ENCODE measurements at places on chromosomes 1 and 21.

- no peak for DNase-seq
These were observed 12.7 kb downstream of the TPM3 start for GRCh38 chr1:154178911-154179811.

DNA sequence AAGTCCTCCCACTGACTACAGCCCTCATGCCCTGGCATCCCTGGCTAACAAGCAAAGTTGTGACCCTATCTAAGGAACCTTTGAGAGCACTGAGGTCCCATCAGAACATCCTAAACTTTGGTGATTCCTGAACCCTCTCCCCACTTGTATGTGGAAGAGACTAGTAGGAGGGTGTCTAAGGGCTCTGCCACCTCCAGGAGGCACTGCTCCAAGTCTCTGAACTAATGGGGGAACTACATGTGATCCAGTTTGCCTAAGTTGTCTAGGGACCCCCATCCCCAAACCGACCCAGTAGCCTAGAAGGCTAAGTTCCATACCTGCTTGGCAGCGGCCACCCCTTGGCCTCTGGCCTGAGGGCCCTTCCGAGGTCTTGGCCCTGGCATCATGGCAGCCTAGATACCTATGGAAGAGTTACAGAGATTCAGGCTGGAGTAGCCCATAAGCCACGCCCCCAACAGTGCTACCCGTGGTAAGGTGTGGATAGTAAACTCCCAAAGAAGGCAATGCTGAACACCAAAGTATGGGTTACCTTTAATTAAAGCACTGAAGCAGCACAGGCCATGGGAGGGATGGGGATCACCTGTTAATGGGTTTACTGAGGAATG lies 1.7 kb downstream of the CC2D1B start:
- DNase-seq: no peak

DNA sequence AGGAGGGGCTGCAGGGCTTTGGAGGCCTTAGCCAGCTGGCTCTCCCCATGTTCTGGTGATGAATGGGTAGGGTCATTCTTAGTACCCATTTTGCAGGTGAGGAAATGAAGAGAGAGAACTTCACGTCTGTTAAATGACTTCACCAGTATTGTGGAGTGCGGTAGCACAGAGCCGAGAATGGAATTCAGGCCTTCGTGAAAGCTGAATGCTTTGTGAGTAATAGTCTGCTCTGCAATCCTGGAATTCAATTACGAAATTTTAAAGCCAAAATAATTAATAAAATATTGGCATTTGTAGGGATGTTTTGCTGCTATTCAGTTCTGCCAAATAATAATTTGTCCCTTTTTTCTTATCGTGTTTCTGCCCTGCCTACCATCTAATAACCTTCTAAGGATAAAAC lies 197.7 kb downstream of the GREM2 start:
- DNase-seq: peak; percentile 71

DNA sequence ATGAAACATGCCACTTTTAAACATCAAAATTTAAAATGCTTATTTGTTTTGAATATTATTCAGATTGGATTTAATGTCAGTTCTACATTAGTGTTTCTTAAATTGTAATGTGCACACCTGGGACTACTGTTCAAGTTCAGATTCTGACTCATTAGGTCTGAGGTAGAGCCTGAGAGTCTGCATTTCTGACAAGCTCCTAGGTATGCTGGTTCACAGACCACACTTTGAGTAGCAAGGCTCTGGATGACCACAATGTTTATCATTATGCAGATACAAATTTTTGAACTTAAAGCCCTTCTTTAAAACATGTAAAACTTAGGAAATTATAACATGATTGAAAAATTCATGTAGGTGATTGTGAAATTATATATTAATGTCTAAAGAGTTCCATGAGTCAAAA lies 40.2 kb downstream of the TTLL7 start:
- no peak for DNase-seq

GRCh38 chr1:12125422-12126355 lies 41.1 kb upstream of the TNFRSF1B start:
- no peak for DNase-seq

GRCh38 chr1:178688244-178688643 lies 36.8 kb upstream of the RALGPS2 start:
- peak; percentile 70 for DNase-seq

DNA sequence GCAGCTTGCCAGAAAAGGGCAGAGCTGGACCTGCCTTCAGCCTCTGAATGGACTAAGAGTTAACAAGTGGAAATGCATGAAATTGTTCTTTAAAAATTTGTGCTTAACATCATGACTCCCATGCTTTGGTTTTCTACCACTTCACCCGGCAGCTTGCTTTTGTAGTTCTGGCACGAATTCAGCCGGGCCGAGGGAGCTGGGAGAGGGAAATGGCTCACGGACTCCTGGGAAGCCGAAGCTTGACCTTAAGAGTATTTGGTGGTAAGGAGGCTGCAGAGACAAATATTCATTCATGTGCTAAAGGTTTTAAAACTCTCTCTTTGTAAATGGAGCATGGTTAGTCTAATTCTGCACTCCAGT lies 17.2 kb upstream of the GFI1 start:
- no peak for DNase-seq

DNA sequence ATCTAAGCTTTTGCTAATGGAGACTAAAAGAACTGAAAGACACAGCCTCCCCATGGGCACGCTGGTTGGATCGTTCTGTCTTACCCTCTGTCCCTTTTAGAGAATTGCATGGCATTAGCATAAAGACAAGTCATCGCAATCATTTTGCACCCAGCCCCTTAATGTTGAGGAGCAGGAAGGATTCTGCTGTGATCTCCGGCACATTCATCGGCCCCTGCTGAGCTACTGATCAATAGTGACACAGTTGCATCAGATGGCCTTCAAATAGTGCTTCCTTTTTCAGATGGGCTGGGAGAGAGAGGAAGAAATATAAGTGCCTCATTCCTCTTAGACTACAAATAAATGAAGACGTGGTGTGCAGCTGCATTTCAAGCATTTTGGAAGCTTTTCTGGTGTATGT lies 75.4 kb downstream of the NOS1AP start:
- DNase-seq: no peak

DNA sequence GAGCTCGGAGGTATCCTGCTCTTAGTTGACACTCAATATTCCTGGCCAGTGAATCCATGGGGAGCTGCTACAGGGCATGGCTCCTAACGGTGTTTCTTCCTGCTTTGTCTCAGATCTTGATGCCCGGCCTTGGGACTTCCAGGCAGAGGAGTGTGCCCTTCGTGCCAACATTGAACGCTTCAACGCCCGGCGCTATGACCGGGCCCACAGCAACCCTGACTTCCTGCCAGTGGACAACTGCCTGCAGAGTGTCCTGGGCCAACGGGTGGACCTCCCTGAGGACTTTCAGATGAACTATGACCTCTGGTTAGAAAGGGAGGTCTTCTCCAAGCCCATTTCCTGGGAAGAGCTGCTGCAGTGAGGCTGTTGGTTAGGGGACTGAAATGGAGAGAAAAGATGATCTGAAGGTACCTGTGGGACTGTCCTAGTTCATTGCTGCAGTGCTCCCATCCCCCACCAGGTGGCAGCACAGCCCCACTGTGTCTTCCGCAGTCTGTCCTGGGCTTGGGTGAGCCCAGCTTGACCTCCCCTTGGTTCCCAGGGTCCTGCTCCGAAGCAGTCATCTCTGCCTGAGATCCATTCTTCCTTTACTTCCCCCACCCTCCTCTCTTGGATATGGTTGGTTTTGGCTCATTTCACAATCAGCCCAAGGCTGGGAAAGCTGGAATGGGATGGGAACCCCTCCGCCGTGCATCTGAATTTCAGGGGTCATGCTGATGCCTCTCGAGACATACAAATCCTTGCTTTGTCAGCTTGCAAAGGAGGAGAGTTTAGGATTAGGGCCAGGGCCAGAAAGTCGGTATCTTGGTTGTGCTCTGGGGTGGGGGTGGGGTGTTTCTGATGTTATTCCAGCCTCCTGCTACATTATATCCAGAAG lies 16.7 kb downstream of the ALX3 start:
- peak; percentile 79 for DNase-seq
